ENCODE measurements at places on chromosomes 2 and 18.

- DNase-seq = peak; percentile 63
These were observed 583 bp downstream of the NEMP2 start for GRCh38 chr2:190533968-190534309.

DNA sequence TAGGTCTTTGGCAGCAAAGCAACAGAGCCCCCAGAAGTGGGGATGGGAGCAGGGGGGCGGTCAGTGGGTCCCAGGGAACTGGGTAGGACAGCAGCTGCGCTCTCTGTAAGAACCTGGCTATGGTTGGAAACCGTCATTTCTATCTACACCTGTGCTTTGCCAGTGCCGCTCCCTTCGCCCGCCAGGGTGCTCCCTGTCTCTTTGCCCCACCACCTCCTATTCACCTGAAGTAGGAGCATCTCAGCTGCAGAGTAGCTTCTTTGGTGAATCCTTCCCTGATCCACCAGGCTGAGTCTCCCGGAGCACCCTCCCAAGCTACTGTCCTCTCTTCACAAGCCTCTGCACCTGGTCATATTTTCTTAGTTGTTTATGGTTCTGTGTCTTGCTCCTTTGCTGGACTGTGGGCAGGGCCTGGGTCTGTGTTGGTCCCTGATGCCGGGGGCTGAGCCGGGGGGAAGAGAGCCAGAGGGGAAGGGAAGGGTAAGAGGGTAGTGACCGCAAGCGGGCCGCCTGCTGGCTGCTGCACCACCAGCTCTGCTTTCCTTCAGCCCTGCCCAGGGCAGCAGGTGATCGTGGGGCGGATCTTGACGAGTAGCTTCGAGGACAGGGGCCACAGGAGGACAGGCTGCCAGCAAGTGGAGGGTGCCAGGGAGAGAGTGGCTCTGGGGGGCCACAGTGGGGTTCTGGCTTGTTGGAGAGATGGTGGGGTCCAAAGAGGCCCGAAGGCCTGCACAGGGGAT lies 45.2 kb downstream of the INPP5D start:
- DNase-seq = no peak

DNA sequence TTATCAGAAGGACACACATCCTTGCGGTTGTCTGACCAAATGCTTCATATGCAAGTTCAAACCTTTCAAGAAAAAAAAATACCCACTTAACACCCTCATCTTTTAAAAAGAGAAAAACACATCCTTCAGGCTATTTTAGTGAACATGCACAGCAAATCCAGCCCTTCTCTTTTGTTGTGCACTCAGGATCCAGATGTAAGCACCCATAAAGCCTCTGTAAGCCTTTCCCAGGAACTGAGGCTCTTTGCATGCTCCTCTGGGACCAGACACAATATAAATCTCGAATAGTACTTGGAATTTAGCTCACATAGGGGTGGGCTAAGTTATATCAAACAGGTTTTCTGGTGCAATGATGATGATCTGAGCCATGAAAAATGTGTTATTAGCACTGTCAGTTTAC lies 308.8 kb upstream of the FAM98A start:
- no peak for DNase-seq

DNA sequence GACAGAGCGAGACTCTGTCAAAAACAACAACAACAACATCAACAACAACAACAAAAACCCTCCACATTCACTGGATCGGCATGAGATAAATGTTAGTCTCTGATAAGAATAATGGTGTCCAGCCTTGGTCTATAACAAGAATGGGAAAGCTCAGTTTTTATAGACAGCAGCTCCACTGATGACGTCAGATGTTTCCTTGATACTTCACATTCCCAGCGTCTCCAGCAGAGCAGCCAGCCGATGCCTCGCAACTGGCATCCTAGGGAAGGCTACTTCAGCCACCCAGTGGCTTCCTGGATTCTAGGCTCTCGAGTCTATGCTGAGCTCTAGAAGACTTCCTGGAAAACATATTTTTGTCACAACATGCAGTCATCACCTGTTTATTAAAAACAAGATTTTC lies 271.4 kb upstream of the SMIM21 start:
- DNase-seq = no peak

DNA sequence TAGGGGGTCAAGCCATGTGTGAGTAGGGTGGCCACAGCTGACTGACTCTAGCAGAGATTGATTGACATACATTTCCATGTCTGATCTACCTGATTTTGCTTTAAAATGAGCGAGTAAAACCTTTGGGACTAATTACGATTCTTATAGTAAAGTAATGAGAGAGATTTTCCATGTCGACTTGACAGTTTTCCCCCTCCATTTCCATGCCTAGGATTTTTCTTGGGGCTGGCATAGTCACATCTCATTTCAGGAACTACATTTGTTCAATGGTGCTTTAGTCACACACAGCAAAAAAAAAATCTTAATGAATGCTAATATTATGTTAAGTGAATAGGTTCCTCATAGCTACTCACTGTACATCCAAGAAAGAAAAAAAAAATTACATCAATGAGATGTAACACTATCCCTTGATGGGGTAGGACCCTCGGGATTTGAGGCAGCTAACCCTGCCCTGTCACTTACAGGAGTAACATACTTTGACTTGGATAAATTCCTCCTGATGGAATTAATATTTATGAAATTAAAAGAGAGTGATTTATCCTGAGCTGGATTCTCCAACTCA lies 690.9 kb downstream of the TDRD15 start:
- DNase-seq = no peak

DNA sequence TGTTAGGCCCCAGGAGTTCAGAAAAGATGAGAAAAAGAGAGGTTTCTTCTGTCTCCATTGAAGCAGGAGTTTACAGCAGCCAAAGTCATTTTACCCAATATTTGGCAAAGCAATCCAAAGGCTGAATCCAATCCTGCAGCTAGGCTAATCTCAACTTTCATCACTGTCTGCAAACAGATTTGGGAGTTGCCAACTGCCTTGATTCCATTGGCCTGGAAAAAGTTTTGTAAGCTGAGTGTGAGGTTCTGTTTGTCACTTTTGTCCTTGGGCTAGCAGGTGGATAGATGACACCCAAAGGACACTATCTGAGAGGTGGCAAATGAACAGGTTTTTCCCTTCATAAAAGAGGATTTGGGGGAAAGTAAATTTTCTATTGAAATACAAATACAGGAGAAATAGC lies 56.6 kb upstream of the SETBP1 start:
- DNase-seq = no peak

DNA sequence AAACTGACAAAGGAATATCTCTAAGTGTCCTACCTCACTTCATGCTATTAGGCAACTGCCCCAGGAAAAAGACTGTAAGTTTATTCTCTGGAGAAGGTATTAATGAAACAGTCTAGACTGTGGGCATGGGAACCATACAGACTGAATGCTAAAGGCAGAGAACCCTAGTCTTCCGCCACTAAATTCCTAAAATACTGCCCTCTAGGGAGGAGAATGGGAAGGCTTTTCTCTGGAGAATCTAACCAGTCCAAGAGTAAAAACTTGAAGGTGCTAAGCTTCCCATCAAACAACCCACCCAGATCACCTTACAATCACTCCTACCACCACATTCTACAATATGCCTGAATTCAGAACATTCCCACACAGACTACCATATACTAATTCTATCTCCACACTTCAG lies 3.4 kb downstream of the SRBD1 start:
- DNase-seq = peak; percentile 45

DNA sequence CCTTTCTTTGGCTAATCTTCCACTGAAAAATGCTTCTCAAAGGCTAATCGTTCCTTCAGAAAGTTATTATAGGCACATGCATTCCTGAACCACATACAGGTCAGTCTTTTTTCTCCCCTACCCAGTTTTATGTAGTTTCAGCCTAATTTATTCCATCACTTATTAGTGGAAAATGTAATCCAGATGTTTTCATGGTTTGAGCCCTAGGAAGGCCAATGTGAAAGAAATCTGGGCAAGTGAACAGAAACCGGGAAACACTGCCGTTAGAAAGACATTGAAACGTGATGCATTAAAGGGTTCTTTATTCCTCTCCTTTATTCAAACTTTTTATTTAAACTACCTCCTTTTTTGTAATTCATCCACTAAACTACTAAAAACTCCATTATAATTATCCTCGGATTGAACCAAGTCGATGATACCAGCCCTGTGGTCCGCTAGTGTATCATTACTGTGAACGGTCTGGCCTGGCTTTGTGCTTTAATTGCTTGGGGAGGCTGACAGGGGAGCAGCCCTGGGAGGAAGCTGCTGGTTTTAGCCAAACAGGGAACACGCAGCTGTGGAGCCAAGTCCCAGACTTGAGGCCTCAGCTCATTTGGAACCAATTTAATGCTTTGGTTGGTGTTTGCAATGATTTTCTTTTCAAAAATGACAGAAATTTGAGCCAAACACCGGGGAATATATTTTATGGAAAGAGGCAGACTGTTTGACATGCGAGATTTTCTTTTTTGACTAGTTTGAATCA lies 149.2 kb downstream of the ARHGAP28 start:
- DNase-seq = no peak

All from OCI-M1 (cell line).